ENCODE measurements at places on chromosomes 16 and 17.

DNA sequence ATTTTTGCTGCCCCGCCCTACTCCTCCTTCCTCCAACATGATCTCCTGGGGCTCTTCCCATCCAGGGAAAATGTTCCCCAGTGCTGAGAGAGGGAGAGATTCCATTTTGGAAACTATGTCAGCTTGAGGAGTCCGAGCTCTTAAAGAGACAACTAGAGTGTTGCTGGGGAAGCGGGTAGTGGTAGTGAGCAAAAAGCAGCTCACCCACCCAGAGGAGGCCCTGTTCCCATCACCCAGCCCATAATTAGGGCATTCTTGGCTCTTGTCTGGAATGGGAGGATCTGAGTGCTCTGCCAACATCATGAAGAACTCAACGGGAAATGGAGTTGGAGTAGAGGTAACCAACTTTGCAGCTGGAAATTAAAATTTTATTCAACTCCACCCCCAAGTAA is 9.1 kb upstream of the MSL1 start:
- DNase-seq = no peak

GRCh38 chr17:41413353-41413957 is 10.9 kb downstream of the KRT37 start:
- DNase-seq = no peak

DNA sequence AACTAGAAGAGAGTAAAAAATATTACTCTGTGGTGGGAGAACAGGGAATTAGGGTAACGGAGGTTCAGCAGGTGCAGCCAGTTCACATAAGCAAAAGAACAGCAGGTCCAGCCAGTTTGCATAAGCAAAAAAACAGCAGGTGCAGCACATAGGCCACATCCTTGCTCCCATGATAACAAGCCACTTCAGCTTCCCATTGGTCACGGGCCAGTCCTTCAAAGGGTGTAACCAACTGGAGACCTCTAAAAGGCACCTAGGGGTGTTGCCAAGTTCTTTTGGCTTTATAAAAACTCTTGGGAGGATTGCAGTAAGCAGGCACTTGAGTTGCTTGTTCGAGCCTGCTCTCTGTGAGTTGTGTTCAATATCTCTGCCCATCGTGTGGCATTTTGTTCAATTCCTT is 488.1 kb downstream of the XYLT1 start:
- no peak for DNase-seq

DNA sequence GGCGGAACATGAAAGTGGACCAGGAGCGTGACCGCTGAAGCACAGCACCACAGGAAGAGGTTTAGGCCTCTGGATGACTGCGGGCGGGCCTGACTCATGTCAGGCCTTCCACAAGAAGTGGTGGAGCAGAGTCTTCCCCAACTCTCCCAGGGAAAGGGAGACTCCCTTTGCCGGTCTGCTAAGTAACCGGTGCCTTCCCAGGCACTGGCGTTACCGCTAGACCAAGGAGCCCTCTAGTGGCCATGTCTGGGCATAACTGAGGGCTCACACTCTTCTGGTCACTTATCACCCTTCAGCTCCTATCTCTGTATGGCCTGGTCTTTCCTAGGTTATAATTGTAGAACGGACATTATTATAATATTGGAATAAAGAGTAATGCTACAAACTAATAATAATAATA is 1931.9 kb downstream of the TP53TG3F start:
- peak; percentile 11 for DNase-seq

DNA sequence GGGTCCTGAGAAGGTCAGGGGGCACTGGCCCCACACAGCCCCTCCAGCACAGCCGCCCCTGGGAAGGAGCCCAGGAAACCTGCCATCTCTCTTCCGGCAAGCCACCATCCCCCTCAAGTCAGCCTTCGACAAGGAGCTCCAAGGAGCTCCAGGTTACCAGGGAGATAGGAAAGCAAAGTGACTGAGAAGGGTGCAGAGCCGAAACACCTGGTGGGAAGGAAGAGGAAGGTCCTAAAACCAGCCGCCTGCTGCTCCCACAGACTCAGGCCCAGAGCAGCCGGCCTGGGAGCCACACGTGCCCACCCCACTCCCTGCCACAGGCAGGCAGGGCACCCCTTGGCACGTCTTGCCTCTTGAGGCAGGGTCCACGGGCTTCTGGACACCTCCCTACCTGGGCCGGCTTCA is 80.7 kb downstream of the TIMM22 start:
- DNase-seq = no peak

- DNase-seq = no peak
These were observed 4.3 kb upstream of the GGA2 start for GRCh38 chr16:23514381-23515152.

All from HFFc6 (cell line).